ENCODE measurements at places on chromosomes 13 and 19.

DNA sequence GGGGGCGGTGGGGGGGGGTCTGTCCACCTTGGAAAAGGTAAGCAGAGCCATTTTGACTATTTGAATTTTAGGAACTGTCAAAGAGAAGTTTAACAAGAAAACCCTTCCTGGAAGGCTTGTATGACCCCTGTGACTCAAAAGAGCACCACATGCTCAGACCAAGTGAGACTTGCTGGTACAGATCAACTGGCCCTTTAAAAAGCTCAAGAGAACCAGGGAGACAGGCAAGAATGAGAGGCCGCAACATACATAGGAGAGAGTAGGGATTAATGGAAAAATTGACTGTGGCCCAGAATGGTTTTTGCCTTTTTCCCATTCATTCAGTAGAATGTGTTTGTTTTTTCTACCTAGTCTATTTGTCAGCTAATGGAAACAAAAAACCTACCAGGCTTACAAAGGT lies 26.2 kb upstream of the ATP8A2 start:
- DNase-seq = no peak

DNA sequence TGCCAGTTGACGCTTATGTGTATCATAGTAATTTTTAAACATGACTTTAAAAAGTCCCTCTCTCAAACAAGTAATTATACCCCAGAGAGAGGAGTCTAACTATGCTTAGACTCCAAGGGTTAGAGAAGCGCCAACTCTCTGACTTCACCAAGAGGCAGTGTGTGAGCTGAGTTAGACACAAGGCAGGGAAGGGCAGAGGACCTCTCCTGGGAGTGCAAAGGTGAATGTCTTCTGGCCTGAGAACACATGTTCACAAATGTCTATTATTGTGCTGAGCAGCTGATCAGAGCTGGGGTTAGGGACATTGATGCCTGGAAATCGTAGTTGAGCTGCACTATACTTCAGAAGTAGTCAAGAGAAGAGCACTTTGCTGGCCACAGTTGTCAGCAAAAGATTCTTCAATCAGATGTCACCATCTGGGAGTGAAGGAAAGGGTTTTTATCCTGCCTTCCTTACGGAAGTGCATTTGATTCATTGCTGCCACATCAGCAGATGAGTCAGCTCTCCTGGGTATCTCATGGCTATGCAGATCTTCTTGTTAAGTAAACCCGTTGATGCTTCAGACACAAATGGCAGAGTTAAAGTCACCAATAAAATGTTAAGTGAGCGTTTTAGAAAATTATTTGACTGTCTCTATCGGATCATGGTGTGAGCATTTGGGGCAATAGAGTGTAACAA lies 283.2 kb upstream of the ARGLU1 start:
- DNase-seq = no peak

- DNase-seq = peak; percentile 47
These were observed 318.3 kb downstream of the NDFIP2 start for GRCh38 chr13:79799059-79799867.

- DNase-seq = peak; percentile 92
These were observed 378.4 kb downstream of the KCNRG start for GRCh38 chr13:50393628-50394027.

DNA sequence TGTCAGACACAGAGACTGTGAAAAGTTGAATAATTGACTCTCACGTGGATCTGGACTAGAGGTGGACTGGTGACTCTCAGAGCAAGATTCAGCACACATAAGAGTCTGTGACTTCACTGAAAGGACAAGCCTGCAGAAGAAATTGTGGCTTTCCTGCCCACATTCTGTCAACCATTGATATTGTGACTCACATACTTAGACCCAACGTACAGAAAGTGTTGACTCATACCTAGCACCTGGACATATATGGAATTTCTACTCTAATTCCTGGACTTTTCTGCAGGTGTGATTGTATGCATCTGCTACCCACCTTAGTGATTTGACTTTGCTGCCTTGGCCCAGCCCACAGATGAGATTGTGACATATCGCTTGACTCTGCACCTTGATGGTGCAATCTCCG lies 15.6 kb upstream of the ZNF730 start:
- no peak for DNase-seq

GRCh38 chr13:89865164-89866064 lies 1482.1 kb upstream of the MIR17HG start:
- no peak for DNase-seq

DNA sequence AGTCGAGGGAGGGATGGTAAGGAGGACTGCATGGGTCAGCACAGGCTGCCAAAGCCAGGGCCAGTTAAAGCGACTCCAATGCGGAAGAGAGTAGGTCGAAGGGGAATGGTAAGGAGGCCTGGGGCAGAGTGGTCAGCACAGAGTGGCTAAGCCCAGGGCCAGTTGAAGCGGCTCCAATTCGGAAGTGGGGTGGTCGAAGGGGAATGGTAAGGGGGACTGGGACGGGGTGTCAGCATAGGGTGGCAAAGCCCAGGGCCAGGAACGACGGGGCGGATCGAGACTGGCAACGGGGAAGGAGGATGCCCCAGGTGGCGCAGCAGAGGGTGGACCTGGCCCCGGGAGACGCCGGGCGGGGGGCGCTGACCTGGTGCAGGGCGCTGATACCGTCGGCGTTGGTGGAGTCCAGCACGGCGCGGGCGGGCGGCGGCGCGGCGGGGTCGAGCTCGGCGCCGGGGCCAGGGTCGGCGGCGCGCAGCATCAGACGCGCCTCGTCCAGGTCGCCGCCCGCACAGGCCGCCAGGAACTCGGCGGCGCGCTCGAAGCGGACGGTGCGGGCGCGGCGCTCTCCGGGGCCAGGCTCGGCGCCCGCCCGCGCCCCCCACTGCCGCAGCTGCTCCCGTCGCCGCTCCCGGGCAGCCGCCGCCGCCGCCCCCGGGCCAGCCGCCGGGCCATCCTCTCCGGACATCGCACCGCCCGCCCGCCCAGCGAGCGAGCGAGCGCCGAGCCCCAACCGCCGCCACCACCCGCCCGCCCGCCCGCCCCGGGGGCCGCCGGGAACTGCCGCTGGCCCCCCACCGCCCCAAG lies at the start of gene PPP1R12C:
Gene PPP1R12C (minus strand): TSS at position 779 of the 804 bp plus-strand sequence. CDS start 94 bp downstream, at position 685.
- DNase-seq = no peak

DNA sequence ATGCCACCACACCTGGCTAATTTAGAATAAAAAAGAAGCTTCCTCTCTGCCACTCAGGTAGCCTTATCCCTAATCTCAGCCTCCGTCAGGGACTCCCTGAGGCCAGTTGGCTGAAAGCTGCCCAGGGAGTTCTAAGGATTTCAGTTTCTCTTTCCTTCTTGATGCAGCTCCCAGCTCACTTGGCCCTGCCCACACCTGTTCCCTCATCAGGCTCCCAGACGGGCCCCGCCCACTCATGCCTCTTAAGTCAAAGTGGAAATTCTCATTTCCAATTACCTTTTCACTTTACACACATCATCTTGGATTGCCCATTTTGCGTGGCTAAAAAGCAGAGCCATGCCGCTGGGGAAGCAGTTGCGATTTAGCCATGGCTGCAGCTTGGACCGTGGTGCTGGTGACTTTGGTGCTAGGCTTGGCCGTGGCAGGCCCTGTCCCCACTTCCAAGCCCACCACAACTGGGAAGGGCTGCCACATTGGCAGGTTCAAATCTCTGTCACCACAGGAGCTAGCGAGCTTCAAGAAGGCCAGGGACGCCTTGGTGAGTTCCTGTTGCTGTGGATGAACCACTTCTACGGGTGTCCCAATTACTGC lies at the start of gene IFNL1:
Gene IFNL1 (plus strand): TSS at position 353 of the 591 bp plus-strand sequence. CDS start 15 bp downstream, at position 368.
- no peak for DNase-seq

DNA sequence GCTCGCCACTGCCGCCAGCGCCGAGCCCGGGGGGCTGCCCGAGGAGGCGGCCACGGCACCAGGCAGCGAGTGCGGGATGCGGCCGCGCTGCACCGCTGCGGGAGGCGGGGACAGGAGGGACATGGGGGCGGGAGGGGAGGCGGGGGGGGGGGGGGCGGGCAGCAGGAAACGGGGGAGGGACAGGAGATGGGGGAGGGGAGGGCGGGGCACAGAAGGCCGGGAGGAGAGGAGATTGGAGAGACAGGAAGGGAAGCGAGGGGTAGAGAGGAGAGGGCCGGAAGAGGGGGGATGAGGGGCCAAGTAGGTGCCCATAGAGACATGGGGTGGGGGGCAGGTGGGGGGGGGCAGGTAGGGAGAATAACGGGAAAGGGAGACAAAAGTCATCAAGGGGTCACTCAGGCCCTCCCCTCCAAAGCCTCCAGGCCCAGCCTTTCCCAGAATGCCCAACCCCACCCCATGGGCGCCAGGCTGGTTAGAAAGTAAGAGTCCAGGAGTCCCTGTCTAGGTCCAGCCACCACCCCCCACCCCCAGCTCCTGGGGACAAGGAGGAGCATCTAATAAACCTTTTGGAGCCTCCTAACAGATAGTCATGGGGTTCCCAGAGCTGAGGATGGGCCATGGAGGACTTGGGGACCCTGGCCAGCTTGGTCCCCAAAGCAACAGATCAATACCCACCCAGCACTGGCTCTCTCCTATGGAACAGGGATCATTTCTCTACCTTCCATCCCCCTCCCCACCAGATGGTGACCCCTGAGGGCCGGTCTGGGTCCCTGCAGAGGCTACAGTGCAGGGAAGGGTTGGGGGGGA lies 9.5 kb downstream of the NR2F6 start:
- DNase-seq = no peak

DNA sequence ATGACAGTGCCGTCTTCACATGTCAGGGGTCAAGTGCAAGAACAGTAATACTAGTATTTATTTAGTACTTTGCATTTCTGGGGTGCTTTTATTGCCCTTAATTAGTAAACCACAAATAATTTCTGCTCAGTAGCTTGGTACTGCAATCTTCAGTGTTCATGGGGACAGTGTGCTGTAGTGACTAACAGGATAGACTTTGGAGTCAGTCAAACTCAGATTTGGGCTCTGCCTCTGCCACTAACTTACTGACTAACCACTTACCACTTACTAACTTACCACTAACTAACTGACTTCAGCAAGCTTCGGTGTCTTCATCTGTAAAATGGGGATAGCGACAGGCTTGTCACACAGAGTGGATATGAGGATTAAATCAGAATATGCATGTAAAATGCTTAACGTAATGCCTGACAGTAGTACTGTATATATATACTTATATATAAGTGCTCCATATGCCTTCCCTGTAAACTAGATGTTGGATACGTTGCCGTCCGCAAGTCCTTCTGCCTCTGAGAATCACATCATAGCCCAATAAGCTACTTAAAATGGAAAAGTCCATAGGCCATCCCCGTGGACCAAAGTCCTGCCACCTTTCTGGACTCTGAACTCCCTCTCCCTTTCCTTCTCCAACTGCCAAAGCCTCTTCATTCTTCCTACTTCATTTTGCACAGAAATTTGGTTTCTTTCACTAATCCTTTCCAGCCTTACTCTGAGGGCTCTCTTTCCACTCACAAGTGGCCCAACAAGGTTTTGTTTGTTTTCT lies 158.1 kb downstream of the ZIC5 start:
- no peak for DNase-seq

DNA sequence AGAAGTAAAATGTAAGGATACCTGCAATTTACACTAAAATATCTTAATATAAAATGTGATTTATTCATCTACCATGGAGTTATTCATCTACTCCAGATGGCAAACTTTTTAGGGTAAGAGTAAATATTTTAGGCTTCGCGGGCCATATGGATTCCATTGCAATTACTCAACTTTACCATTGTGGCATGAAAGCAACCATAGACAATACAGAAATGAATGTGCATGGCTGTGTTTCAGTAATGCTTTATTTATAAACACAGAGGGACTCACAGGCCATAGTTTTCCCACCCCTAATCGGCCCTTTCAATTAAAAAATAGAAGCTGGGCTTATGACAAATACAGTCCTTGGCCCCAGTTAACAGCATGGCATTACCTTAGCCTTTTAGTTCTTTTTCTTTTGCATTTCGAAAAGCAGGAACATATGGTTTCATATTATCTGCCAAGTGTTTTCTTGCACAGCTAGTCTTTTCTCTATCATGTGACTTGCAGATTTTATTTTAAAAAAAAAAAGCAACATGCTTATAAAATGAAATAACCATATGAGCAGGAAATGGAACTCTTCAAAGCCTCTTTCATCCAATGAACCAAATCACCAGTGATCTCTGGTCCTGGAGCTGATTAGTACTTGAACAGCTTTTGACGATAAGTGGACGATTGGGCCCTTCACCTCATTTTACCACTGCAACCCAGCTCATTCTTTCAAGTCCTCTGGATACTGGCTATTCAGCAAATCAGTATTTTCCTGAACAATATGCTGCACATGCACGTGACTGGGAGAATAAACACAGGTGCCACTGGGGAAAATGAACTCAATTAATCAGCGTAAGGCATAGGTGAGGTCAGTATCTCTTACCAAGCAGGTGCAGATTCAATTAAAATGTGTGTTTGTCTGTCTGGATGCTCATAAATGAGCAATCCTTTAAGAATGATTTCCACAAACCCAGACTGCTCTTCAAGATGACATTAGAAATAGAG lies 63.9 kb downstream of the LHFPL6 start:
- DNase-seq = no peak

GRCh38 chr13:110610955-110611595 lies 4.3 kb upstream of the NAXD start:
- no peak for DNase-seq

DNA sequence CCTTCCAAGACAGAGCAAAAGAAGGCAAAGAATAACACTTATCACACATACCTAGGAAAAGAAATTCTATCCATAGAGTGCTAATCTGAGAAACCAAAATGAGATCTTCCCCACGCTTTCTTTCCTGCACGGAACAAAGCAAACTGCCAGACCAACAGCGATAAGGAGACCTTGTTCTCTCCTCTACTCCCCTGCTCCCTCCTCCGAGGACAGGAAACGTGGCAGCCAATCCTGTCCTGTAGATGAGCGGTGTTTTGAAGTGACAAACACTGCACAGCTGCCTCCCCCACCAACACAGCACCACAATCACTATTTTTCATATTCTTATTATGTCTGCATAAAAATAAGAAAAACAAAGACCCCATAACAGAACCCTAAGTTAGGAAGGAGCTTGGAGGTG lies 113.9 kb upstream of the IRS2 start:
- no peak for DNase-seq

- peak; percentile 61 for DNase-seq
These were observed 1.8 kb downstream of the SLITRK1 start for GRCh38 chr13:83880275-83881139.

GRCh38 chr19:31625575-31625974 lies 276.3 kb upstream of the TSHZ3 start:
- no peak for DNase-seq

- DNase-seq = no peak
These were observed 242.2 kb upstream of the EDNRB start for GRCh38 chr13:78160793-78161192.

DNA sequence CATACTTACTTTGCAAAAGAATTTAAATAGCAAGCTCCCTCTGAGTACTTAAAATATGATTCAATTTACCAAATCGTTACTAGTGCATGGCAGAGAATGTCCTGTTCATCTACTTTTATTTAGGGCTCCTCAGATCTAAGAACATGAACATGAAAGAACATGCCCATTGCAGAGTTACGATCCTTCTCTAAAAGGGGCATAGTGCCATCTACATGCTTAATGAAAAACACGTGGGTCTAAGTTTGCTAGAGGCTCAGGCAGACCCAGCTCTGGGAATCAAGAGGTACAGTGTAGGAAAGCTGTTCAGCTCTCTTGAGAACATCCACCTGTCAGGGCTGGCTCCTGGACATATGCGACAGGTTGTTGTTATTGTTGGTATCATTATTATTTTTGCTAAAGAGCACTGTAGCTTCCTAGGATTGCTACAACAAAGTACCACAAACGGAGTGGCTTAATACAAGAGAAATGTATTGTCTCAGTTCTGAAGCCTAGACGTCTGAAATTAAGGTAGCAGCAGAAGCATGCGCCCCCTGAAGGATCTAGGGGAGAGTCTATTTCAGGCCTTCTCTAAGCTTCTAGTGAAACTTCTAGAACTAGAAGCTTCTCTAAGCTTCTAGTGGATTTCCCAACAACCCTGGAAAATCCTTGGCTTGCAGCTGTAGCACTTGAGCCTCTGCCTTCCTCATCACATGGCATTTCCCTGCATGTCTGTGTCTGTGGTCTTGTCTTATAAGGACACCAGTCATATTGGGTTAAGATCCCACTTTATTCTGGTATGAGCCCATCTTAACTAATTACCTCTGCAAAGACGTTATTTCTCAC lies 133.9 kb downstream of the DCT start:
- DNase-seq = peak; percentile 53

Data from eye (tissue), 1 donor.